ENCODE measurements at places on chromosomes 1 and 21. TPM values are rescaled to one million over a fixed set of nuclear protein-coding genes. Genes with fewer than 3 reads are reported as not detected.

DNA sequence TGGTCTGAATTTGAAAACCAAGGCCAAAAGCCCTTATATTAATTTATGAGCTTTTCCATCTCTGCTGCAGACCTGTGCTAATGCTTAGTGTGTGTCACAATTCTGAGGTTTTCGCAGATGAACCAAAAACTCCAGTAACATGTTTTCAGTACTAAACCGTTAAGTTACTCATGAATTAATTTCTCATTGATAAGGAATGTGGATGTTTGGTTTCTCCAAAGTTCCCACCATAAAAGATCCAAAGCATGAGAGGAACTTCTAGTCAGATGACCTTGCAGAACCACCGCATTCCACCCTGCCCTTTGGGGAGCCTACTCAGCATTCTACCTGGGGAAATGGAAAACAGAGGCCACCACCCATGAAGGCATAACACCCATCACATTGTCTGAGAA, 7.5 kb upstream of the LEPR start:
- no peak for DNase-seq

DNA sequence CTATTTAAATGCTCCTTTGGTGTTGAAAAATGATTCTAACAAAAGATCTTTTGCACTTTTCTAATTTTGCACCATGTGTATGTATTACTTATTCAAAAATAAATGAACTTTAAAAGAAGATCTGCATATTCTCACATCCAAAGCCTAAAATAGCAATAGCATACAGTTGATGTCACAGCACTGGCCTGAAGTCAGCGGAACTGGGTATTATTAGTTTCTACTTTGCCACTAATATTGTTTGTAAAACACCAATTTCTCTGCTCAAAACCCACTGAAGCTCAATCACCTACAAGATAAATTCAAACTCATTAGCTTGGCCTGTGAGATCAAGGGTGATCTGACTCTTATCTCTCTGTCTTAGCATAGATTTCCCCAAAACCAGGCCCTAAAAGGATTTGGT, 34.5 kb upstream of the BCAR3 start:
- no peak for DNase-seq

DNA sequence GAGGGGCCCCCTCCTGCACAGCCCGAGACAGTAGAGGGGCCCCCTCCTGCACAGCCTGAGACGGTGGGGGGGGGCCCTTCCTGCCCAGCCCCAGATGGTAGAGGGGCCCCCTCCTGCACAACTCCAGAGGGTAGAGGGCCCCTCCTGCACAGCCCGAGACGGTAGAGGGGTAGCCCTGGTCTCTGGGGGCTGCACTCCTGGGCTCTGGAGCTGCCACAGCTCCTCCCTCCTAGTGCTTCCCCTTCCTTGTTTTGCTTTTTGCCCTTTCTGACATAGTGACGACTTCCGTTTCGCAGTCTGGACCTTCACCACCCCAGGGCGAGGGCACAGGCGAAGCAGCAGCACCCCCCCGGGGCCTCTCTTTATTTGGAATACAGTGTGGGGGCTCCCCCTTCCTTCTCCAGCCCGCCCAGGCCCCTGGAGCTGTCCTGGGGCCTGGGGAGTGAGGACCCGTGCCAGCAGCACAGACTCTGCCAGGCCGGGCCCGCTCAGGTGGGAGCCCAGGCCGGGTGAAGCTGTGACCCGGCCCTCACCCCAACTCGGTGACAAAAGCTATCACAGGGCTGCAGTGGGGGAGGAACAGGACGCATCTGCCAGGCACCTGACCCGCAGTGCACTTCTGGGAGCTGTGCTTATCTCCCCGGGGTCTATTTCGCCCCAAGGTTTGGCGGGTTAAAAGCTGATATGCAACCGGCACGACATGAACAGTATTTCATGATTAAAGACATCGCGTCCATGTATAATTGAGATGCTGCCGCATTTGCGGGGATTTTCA, 1.1 kb upstream of the PRXL2B start:
- DNase-seq = peak; percentile 81

- DNase-seq = no peak
Observed at GRCh38 chr1:116489231-116489697, 81.6 kb downstream of the CD58 start.

- no peak for DNase-seq
Observed at GRCh38 chr1:180920702-180921101, 8.0 kb downstream of the KIAA1614 start.

The CD34 gene
- total RNA-seq = not detected

DNA sequence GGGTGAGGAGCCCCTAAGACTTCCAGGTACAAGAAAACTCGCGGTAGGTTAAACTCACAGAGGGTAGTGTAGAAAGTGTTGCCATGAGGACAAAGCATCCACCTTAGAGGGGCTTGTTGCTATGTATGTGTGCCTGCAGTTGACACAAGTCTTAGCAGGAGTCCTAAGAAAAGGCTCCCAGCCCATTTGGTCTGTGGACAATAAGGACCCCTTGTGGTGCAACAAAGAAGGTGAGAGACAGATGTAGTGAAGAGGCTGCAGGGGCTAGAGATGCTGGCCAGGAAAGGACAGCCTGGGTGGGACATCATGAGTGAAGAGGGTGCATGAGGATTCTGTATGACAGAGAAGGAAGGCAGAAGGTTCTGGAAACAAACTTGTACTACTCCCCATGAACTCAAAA, 36.3 kb upstream of the IL10 start:
- DNase-seq = no peak

GRCh38 chr1:25031966-25032667, 102.0 kb upstream of the RUNX3 start:
- peak; percentile 59 for DNase-seq

- DNase-seq = no peak
Observed at GRCh38 chr1:178577882-178578281, 65.0 kb downstream of the TEX35 start.

DNA sequence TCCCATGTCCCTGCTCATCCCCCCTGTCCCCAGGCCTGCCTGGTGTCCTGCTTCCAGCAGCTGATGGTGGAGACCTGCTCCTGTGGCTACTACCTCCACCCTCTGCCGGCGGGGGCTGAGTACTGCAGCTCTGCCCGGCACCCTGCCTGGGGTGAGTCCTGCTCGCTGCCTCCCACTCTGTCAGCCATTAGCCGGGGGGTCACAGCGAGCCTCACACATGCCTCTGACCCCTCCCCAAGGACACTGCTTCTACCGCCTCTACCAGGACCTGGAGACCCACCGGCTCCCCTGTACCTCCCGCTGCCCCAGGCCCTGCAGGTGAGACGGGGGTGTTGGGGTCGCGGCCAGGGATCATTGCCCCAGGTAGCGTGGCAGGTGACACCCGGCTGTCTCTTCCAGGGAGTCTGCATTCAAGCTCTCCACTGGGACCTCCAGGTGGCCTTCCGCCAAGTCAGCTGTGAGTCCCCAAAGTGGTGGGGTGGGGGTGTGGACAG, 10.0 kb downstream of the SCNN1D start:
- DNase-seq = peak; percentile 75

The FCRL1 gene
- total RNA-seq = 0.50 TPM

GRCh38 chr21:34623516-34623915, 8.6 kb upstream of the RCAN1 start:
- DNase-seq = no peak

All from activated naive CD8-positive, alpha-beta T cell treated with anti-CD3 and anti-CD28 coated beads, Interleukin-2, amount 10 ng/mL, durations not matched to agents 7 days and 5 days (primary cell).